ENCODE measurements at places on chromosomes 7 and 10.

DNA sequence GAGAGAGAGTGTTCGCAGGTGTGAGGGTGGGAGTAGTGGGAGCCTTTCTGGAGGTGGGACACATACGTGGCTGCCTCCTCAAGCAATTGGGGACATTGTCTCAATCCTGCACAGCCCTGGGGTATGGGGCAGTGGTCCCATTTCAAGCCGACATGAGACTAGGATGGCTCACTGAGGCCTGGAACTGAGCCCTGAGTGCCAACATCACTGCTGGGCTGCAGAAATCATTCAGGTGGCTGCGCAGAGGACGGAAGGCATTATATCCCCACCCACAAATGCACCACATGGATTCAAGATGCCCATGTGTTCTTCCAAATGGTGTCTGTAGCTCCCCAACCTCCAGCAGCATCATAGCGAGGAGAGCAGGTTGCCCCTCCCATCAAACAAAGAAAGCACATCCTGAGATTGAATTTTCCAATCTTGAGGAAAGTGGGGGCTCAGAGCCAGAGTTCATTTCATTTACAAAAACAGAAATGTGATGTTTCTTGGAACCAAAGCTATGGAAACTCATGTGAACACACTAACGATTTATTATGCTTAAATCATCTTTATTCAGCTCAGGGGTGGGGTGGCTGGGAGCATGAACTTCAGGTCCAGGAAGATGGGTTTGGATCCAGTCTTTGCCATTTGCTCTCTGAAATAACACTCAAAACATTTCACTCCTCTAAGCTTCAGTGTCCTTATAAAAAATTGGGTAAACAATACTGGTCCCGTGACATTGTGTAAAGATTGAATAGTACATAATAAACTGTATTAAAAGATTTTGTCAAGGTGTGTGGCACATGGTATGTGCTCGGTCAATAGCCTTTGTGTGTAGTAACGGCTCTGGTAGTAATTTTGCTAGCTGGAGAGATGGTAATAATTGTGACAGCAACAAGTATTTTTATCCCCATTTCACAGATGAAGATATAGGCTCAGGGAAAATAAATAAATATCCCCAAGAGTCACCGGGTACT, 4.6 kb downstream of the SFTPA2 start:
- no peak for DNase-seq

DNA sequence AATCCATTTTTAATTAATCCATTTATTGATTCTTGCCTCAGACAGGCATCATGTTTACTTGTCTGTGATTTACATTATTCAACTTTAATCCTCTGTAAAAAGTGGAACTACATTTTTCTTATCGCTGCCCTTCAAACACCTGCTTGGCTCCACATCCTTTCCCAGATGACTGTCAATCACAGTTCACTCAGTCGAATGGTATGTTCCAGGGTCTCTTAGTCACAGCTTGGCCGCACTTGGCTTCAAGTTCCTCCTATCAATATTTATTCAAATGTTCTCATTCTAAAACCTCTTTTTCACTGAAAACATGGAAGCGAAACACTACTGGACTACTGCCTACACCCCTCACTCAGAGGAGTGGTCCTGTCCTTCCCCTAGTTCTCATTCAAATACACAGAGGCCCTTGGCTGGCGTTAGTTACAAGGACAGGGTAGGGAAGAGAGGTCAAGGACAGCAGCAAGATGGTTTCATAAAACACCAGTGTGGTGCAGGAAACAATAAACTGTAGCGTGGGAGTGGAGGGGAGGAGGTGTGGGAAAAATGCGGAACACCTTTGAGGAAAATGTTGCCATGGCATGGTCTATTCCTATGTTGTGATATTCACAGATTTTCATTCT, 143.2 kb downstream of the USP6NL start:
- DNase-seq: no peak

DNA sequence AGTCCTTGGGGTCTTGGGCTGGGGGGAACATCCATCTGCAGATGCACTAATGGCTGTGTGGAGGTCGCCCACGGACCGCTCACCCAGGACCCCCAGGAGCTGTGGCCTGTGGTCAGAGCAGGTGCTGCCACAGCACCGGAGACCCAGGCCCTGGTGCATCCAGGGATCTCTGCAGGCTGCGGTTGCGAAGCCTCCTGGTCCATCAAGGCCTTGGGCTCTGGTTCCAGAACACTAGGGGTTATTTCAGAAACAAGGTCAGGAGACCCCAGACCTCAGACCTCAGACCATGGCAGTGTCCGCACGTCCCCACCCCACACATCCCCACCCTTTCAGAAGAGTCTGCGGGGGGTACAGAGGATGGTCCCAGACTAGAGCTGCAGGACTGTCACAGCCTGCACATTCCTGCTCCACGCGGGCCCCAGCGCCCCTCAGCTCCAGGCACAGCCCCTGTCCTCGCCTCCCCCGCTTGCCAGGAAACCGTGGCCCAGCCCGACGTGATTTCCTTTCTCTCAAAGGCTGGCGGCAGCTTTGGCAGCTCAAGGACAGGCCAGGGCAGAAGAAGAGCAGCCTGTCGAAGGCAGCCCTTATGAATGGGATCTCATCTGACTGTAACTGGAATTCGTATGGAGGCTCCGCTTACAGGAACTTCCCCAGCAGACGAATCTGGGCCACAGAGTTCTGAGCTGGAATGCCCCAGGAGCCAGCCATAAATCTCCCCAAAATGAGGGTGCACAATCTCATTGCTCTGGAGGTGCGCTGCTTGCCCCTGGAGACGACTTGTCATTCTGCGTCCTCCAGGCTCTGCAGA, 136.2 kb upstream of the RET start:
- no peak for DNase-seq

DNA sequence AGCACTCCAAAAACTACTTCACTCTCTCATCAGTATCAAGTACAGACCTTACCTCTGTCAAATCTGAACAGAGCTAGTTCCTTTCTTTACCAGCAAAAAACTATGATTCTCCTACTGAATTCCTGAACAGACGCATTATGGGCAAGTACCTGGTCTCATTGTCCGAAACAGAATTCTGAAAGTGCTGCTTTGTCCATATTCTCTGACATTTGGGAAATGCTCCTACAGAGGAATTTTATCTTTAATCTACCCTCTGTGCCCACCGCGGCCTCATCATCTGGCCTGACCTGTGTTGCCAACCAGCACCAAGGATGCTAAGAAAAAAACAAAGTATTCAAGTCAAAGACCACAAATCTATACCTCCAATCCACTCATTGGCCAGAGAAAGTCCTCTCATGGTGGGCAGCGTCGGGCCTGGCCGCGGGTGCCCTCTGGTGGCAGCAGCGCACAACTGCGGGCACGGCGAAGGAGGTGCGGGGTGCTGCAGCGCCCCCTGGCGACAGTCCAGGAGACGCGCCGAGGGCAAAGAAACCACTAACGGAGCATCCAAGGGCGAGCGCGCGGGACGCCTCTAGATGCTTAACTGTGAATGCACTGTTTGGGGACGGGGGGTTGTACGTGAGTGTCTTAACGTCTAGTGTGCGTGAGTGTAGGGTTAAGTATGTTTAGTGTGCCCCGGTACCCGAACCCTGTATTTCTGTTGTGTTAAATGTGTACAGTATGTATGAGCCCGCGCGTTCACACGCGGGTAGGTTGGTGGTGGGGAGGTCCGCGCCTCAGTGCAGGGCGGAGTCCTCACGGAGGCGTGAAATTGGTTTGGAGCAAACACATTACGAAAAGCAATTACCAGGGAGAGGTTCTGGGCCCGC, 5.0 kb upstream of the GBX1 start:
- peak; percentile 89 for DNase-seq

GRCh38 chr10:58641095-58641531, 128.4 kb downstream of the BICC1 start:
- DNase-seq: peak; percentile 67

DNA sequence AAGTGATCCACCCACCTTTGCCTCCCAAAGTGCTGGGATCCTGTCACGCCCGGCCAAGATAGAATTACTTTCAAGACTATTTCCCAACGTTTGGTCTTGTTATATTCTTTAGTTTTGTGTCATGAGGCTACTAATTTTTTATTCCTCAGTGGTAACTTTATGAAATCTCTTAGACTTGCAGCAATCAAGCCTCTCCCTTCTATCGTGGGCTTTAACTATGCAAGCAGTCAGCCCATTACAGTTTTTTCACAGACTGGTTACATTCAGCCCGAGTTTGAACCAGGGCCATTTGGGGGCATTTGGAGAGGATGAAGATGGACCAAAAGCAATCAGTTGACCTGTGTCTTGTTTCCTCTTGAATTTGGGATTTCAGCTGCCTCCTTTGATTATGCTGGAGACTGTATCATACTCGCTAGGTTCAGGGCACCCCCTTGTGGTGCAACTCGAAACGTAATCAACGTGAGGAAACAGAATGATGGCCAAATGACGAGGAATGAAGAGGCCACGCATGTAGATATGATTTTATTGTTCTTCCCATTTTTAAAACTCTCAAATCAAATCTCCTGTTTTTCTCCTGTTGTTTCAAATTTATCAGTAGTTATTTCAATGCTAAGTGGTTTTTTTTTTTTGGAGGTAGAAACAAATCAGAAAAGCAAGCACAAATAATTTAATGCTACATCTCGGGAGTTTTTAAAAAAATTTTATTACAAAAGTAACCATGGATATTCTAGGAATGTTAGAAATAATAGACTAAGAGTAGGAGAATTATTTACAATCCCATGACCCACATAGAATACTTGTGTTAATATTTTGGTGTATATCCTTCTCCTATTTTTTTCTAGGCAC, 151.6 kb downstream of the KIAA1217 start:
- peak; percentile 45 for DNase-seq

GRCh38 chr7:102832674-102833073, 80.1 kb upstream of the LRRC17 start:
- no peak for DNase-seq

- no peak for DNase-seq
Measured at GRCh38 chr7:116546916-116547315, 22.1 kb downstream of the CAV1 start.

DNA sequence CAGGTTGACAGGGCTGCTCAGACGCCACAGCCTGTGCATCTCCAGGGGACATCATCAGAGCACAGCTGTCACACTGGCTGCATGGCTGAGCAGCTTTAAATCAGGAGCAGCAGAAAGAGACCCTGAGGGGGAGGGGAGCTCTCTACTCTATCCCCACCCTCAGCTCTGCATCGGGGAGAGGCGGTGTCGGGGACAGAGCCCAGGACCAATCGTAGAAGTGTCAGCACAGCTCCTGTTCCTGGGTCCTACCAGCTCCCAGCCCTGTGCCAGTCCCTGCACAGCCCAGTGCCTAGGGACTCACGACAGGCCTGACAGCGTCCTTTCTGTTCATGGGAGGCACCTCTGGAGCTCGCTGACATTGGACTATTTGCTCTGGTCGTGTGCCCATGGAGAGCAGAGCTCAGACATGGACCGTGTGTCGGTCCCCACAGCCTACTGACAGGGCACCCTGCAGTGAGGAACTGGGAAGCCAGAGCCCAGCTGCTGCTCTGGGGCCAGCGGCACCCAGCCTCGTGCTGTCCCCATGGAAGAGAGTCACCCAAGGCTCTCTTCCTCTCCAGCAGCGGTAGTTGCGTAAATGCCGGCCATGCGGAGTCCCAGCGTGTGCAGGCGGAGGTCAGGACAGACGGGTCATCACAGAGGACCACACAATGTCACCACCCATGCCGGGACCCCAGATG, 20.4 kb upstream of the ANTXRL start:
- DNase-seq: peak; percentile 67

GRCh38 chr10:60732807-60733516, 45.3 kb upstream of the CDK1 start:
- DNase-seq: peak; percentile 24

GRCh38 chr7:149257146-149257545, 4.8 kb upstream of the ZNF783 start:
- no peak for DNase-seq

- no peak for DNase-seq
Measured at GRCh38 chr7:32858648-32859047, 32.9 kb downstream of the KBTBD2 start.

- no peak for DNase-seq
Measured at GRCh38 chr10:67098461-67098860, 172.6 kb downstream of the LRRTM3 start.

DNA sequence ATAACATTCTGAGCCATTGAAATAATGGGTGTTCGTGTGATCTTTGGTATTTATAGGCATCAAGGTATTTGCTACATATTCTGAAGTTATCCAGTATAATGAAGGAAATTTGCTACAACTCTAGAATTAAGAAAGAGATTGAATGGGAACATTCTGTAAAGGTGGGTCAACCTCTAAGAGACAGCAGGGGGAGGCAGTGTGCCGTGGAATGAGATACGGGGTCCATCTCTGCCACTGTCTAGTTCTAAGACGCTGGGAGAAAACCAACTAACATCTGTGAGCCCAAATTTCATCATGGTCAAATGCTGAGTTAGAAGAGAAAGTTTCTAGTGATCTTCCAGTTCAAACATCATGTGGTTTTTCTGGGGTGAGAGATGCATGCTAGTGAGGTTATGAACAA, 368.9 kb downstream of the SORCS1 start:
- DNase-seq: peak; percentile 67

- DNase-seq: no peak
Measured at GRCh38 chr10:34254596-34254995, 560.5 kb downstream of the PARD3 start.

GRCh38 chr7:64881461-64882287, 21.4 kb upstream of the ZNF273 start:
- no peak for DNase-seq

DNA sequence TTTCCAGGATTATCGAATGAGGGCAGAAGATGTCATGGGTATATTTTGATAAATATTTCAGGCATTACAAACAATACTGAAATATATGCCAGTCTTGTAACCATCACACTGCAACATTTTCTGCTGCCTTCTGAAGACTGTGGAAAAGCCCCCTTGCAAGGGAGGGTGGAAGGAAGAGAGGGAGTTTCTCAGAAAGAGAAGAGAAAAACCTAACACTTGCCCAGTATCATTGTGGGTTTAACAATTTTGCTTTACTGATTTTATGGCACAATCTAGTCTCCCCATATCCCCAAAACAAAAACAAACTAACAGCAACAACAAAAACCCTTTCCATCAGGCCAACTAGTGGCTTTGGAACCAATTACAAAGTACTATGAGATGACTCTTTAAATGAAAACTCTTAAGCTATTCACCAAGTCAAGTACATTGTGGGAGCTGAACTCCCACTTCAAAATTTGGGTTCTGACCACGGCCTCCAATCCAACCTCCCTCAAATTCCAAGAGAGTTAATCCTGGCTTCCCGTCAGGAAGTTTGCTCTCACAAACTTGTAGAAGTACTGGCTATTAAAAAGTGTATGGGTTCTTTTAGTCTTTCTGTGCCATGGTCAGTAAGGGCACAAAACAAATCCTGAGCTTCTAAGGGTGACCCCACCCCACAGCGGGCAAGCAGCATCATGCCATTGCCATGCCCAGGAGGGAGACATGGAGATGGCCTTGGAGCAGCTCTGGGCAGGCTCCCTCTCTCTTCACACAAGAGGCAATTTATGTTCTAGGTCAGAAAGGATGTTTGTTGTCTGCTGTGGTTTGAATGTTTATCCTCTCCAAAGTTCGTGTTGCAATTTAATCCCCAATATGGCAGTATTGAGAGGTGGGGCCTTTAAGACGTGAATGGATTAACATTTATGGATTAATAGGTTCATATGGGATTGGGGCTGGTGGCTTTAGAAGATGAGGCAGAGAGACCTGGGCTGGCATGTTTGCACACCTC, 96.3 kb downstream of the JAZF1 start:
- peak; percentile 27 for DNase-seq
